RPMI7951 (cell line): ENCODE measurements at places on chromosomes 16 and 17. TPM values are rescaled to one million over a fixed set of nuclear protein-coding genes. Genes with fewer than 3 reads are reported as not detected.
A peak's percentile ranks its signal among the peaks of the same experiment; 100 is the strongest.

- no peak for DNase-seq
Observed at GRCh38 chr17:74831444-74832146, 28.1 kb downstream of the GRIN2C start.

DNA sequence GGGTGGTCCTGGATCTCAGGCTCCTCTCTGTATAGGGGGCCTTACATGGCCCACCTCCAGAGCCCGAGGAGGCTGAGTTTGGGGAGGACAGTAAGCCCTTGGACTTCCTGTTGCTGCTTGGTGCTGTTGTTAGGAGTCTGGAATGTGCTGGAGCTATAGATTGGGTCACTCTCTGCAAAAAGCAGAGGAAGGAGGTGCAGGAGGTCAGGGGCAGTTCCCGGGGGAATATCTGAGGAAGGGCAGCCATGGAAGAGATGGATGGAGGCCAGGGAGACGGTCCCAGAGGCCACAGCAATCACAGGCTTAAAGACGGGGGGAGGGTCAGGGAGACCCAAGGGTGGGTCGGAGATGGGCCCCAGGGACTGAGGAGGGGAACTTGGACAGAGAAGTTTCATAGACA is 23.0 kb upstream of the CBX4 start:
- no peak for DNase-seq

- no peak for DNase-seq
Observed at GRCh38 chr17:73882590-73882989, 238.3 kb upstream of the SDK2 start.

GRCh38 chr17:56034197-56034635 is 119.1 kb upstream of the ANKFN1 start:
- no peak for DNase-seq

- peak; percentile 7 for DNase-seq
Observed at GRCh38 chr17:12622726-12623125, 43.0 kb upstream of the MYOCD start.

DNA sequence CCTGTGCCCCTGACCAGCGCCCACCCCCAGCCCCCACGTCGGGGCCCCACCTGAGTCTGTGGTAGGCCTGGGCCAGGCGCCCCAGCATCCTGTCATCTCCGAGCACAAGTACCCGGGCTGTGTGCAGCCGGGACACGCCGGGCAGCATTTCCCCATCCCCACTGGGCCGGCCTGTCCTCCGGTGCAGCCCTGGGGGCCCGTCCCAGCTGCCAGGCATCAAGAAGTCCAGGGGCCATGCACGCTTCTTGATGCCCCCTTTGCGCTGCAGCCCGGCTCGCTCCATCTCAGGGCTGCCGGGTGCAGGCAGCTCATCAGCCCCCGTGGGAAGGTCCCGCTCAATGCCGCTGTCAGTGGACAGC is 29.3 kb upstream of the MFSD6L start:
- no peak for DNase-seq

DNA sequence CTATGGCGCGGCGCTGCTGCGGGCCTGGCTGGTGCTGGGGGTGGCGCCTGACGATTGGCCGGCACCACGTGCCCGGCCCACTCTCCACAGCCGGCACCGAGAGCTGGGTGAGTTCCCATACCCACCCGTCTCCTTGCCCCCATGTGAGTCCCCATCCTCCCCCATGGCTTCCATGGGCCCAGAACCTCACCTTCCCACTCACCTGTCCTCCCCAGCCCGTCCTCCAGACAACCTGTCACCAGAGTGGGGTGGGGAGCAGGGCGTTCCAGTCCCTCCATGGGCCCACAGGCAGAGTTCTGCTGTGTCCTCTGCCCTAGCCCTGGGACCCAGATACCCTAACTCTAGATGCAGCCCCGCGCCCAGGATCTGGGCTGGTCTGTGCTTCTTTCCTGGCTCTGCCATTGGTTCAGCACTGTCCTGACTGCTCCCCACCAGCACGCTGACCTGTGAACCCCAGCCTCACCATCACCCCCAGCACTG is 5.5 kb downstream of the ARMC5 start:
- DNase-seq: no peak

DNA sequence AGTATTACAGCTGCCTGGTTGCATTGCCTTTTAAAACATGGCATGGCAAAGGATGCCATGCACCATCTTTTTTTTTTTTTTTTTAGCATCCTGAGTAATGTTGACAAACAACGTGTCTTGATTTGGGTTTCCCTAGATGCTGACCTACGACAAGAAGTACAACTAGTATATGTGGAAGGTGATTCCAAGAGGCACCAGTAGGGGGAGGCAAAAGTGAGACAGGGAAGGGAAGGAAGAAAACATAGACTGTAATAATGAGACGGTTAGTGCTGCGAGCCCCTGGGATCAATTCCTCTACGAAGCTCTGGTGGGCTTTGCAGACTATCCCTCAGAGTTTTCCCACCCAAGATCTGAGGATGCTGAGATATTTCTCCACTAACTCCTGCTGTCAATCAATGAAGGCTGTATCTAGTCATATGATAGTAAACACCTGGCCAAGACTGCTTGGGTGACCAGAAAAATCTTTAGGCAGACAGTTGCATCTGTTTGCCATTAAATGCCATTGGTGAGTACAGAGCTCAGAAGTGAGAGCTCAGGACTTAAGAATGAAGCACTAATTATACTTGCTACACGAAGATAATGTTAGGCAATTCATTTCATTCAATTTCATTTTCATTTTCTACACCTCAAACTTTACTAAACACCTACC is 458.6 kb upstream of the GOT2 start:
- no peak for DNase-seq

DNA sequence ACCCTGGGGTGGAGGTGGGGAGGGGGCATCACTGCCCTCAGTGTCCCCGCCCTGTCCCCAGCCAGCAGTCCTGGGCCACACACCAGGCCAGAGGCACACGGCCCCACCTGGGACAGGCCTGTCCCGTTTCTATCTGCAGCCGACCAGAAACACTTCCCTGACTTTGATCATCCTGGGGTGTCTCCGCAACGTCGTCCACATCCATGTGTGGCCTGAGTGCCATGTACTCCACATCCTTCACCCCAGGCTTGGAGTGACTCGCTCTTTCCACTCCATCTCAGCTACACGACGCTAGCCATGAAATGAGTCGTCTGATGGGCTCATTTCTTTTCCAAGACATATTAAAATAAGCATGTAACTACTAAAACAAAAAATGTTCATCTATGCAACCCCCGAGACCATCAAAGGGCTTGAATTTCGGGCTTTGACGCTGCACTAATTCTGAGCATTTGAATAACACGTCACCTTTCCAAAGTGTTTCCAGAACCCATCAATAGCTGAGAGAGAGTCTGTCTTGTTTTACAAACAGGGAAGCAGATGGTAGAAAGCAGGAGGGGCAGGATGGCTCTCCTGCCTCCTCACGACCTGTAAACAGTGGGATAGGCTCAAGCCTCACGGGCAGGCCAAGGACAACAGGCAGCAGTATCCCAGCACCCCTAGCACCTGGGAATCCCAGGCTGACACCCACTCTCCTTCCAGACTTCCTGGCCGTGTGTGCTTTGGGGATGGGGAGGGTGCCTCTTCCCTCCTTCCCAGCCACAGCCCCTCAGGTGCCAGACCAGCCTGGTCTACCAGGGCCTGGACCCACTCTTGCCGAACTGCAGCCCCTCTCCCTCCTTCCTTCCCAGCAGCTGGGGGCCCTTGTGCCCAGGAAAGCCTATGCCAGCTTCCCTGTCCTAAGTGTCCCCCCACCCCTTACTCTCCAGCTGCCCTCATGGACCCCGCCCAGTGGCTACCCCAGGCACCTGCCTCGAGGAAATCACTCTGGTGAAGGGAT is 20.0 kb upstream of the RASD1 start:
- peak; percentile 78 for DNase-seq

GRCh38 chr17:17019430-17019762 is 22.9 kb upstream of the MPRIP start:
- DNase-seq: no peak

- DNase-seq: no peak
Observed at GRCh38 chr17:1743088-1743439, 393 bp downstream of the SERPINF2 start.

CACNG4 gene
- 0.12 TPM in 1 of 2 replicates, not detected in the other for total RNA-seq

MT1E gene
- total RNA-seq: 604 and 676 TPM in 2 replicates

CCL14 gene
- total RNA-seq: not detected in 2 replicates

EFNB3 gene
- 0.84 and 1.3 TPM in 2 replicates for total RNA-seq

PLEKHG4 gene
- 2.9 and 4.9 TPM in 2 replicates for total RNA-seq
